ENCODE measurements at places on chromosomes 5 and 9.

DNA sequence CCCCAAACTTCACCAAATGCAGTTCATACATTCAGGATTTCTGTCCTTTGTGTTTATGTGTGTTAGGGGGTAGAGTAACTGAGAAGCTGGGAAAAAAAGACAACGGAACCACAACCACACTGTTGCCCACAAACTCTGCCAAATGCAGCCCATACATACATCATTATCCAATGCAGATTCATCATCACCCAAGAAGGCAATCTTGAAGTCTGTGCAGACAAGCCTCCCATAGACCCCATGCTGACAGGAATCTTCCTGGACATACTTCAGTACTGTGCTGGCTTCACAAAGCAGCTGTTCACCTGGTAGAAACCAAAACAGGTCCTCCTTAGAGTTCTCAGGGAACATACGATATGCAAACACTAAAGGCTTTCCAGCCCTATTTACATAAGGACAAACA lies 38.9 kb downstream of the MTMR12 start:
- DNase-seq, result no peak

DNA sequence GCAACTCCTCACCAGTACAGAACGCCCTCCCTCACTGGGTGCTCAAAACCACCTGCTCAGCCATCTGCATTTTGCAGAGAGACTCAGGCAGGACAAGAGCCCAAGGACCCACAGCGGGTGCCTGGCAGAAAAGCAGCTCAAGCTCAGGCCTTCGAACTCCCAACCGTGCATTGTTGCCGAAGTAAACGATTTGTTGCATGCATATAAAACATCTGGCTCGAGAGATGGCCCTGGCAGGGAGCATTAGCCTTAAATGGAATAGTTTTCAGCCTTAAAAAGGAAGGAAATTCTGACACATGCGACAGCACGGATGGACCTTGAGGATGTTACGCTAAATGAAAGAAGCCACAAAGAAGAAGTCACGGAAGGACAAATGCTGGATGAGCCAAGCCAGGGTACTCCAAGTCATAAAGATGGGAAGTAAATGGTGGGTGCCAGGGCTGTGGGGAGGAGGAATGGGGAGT lies 160.4 kb upstream of the PHYKPL start:
- DNase-seq, result no peak

DNA sequence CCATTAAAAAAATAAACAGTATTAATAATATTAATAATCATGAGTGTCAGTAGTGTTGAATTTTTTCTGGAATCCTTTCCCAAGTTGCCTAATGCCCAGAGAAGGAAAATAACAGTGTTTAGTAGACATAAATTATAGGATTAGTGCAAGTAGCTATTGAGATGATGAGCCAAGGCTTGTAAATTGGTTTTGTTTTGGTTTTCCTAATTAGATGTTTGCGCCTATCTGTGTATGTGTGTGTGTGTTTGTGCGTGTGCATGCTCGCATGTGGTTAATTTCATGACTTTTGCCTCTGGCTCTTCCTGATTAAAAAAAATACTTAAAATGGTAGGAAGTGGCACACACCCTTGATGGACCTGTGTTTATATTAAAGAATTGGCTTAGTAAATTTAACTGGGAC lies 55.4 kb downstream of the FXN start:
- no peak for DNase-seq

GRCh38 chr9:94904806-94905205 lies 178.3 kb downstream of the AOPEP start:
- DNase-seq, result no peak

- DNase-seq, result no peak
Measured at GRCh38 chr9:123354806-123355508, 1.0 kb upstream of the CRB2 start.

DNA sequence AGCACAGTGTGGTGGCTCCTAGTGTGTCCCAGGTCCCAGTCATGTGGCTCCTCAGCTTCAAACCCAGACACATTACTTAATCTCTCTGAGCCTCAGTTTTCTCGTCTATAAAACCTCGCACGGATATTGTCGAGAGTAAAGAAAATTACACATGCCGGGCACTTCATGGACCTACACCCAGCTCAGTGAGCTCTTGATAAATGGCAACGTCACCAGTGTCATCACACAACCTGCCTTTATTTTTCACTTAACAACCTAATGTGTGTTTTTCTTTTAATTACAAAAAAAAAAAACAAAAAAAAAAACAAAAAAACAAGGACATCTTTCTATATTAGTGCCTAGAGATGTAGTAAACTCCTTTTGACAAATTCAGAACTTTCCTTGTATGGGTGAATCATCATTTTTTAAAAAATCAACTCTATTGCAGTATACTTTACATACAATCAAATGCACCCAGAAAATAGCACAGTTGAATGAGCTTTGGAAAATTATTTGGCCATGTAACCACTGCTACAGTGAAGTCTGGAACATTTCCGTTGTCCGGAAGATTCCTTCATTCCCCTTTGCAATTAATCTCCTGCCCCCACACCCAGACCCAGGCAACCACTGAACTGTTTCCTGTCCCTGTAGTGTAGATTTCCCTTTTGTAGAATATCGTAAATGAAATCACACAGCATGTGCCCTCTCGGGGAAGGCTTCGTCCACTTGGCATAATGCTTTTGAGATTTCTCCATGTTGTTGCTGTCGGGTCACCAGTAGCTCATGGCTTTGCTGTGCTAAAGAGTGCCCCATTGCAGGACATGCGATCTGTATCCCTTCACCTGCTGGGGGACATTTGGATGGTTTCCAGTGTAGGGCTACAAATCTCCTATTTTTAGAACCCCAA lies 100.4 kb upstream of the LARP1 start:
- no peak for DNase-seq

DNA sequence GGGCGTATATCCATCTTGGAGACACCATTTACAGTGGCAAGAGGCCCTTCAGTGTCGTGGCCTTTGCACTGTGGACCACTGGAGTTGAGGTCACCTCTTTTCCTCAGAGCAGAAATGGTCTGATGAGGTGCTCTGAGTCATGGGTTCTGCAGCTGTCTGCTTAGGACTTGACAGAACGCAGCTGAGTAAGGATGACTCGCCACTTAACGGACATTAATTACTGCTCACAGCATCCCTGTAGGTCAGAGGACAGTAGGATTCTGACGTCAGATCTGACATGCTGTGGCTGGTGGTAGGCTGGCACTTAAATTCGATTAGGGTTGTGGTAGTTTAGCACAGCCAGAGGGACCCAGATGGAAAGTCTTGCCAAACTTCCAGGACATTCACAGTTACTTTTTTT lies 479.4 kb downstream of the DMAC1 start:
- peak; percentile 89 for DNase-seq

GRCh38 chr9:121348221-121348620 lies 21.8 kb downstream of the STOM start:
- no peak for DNase-seq

DNA sequence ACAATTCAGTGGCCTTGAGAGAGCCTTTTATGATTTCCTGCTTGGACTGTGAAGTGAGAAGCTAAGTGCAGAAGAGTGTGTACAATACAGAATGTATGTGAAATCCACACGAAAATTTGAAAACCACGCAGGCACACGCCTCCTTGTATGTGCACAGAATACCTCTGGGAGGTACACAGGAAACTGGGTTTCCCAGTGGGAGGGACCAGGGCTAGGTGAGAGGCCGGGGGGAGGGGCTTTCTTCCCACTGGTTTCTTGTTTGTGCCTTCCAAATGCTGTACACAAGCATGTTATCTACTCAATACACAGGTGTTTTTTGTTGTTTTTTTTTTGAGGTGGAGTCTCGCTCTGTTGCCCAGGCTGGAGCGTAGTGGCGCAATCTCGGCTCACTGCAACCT lies 16.1 kb downstream of the C9orf50 start:
- DNase-seq, result no peak

- no peak for DNase-seq
Measured at GRCh38 chr9:20023961-20024571, 235.2 kb upstream of the SLC24A2 start.

DNA sequence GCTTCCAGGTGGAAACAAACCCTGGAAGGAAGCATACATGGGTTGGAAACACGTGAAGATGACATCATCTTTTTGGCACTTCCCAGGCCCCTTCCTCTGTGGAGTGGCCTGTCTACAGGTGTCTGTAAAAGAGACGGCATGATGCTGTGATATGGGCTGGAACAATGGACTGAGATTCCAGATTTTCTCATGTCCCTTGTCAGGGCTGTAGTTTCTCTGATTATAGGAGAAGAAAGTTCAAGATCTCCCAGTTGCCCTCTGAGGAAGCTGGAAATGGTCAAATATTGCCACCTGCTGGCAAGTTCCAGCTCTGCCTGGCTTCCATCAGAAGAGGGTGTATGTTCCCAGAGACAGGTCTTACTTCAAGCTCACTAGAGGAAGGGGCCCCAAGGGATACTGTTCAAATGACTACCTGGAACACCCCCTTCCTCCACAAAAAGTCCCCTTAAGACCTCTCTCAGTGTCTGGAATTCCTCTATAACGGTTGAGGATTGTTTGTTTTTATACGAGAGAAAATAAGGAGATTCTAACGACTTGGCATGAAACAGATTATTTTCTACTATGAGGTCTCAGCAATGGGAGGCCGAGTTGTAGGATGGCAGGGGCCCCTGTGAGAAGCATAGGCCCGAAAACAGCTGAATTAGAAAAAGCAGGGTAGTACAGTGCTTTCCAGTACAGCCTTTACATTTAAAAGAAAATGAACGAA lies 7.3 kb upstream of the ANXA6 start:
- DNase-seq, result no peak

DNA sequence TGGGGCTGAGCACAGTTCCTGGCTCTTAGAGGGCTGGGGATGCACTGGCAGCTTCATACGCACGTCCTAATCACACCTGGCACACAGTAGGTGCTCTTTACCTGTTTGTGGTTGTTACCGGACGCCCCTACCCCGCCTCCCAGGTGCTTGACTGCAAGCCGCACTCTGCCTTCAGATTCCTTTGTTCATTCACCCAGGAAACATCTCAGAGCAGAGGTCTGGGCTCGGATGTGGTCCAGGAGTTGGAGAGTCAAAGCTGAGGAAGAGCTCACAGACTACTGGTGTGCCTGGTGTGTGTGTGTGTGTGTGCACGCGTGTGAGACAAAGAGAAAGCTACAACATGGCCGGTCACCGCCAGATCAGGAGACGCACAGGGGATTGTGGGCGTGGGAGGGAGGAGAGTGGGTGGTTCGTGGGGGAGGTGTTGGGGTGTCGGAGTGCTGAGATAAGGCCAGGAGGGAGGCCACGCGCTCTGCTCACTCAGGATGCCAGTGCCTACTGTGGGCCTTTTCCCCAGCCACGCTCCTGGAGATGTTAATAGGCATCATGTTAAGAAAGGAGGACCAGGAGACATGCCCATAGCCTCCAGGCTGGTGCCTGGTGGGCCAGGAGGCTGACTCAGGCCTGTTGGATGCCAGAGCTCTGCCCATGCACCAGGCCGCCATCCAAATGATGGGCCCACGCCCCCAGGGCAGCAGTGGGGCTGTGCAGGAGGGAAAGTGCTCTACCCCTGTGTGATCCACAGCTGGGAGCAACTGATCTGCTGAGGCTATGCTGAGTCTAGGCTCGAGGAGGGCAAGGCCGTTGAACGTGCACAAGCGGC lies 39.9 kb downstream of the CRB2 start:
- DNase-seq, result no peak

DNA sequence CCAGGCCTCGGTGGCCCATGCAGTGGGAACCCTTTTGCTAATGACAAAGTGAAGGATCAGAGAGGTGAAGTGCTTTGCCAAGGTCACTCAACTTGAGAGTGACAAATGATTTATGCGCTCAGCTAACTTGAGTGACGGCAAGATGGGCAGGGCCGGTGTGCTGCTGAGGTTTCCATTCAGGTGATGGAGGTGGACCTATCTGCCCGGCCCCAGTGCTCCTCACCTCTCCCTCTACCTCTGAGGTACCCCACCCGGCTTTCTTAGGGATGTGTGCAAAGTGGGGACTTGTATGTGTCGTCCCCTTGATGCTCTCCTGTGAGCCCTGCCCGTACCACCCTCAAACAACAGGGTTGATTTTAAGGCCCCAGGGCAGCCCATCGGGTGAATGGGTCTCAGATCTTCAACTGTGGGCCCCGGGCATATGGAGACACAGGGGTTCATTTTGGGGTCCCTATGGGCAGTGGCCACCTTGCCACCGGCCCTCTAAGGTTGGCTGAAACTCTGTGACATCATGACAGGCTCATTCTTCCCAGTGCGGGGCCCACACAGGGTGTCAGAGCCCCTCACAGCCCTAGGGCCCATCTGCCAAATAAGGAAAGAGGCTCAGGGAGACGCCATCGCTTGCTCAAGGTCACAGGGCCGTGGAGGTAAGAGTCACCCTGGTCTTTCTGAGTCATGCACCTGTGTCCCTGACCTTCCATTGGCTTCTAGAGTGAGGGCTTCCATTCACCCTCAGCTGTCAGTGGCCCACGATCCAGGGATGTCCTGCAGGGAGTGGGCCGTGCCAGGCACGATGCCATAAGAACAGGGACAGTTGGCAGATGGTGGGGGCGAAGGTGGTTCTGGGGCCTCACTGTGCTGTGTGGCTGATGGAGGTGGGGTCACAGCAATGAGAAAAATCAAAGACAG lies 170.6 kb upstream of the MVB12B start:
- DNase-seq, result no peak

GRCh38 chr5:179803651-179804554 lies 2.8 kb downstream of the MGAT4B start:
- no peak for DNase-seq

GRCh38 chr5:96933764-96934707 lies 1.8 kb upstream of the LNPEP start:
- DNase-seq, result peak; percentile 3

DNA sequence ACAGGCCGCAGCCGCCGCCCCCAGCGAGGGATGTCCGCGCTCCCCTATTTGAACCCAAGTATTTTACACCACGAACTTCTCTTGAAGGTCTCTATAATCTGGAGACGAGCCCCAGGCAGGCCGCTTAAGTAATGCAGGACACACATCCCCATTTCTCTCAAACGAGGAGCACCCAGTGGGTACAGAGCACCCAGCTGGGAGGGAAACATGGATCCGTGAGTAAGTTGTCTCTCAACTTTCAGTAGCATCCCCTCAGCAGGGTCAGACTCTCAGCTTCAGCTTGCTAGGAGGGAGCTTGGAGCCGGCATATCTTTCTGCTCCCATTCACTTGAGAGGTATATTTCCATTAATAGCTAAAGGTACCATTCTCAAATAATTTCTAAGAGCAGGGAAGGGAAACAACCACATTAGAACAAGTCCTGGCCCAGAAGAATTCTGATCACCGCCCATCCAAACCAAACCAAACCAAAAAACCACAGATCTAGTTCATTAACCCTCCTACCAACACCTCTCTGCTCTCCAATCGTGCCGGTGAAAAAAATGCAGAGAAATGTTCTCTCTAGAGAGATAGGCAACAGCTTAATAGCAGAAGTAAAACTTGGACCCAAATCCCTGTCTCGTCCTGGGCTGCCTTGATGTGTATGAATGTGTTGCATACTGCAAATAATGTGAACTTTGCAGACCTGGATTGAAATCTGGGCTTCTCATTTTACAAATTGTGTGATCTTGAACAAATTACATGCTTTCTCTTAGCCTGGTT lies 910 bp downstream of the TDRD7 start:
- no peak for DNase-seq

- DNase-seq, result no peak
Measured at GRCh38 chr5:80072103-80073073, 37.2 kb downstream of the THBS4 start.

- no peak for DNase-seq
Measured at GRCh38 chr9:19198406-19198805, 32.1 kb upstream of the DENND4C start.

GRCh38 chr5:160837211-160837610 lies 14.8 kb downstream of the ATP10B start:
- no peak for DNase-seq

GRCh38 chr9:98159301-98159700 lies 33.1 kb downstream of the CORO2A start:
- DNase-seq, result no peak

All from AG09309 (cell line).